Mesenteric fat pad (tissue), 1 donor: ENCODE measurements at places on chromosomes 13 and 19. TPM values are rescaled to one million over a fixed set of nuclear protein-coding genes. Genes with fewer than 3 reads are reported as not detected.

DNA sequence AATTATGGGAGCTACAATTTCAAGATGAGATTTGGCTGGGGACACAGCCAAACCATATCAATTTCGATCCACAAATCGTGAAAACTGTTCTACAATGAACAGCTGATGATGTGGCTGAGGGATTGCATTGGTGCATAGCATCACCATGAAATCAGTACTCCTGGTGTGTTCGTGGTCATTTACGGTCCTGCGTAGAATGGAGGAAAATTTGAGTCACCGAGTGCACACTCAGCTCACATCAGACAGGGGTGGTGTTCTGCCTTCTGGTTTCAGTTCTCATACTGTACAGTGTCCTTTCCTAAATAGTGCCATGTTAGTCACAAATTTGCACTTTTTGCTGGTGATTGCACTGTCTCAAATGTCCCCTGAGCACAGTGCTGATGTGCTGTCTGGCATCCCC lies 39.2 kb downstream of the MYH14 start:
- DNase-seq: no peak

Gene SRRM5
- total RNA-seq: 0.22 TPM

DNA sequence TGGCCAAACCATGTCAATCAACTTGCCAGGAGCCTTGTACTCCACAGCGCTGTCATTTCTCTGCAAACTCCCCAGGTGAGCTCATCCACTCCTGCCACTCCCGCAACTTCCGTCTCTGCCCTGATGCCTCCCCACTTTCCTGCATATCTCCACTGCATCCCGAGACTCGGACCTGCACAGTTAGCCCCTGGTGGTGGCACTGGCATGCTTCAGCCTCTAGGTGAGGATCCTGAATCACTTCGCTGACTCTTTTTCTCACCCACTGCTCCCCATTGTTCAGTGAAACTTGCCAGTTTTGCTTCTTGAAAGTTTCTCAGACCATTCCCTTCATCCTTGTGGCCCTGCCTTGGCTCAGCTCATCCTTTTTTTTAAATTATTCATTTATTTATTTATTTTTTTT lies 3.4 kb upstream of the CTU1 start:
- no peak for DNase-seq

DNA sequence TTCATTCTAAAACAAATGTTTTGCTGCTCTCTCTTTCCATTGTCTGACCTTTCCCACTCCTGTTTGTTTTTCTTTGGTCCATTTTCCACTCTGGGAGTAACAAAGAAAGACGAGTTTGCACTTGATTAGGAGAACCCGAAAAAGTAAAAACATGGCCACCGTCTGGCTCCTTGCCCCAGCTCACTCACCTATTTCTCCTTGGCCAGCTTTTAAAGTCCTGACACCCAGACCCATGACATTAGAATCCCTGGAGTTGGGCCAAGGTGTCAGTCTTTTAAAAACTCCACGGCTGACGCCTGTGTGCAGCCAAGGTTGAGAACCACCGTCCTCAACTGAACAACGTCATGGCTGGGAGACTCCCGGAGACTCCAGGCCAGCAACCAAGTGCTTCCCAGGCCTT lies 63.6 kb upstream of the FLT1 start:
- no peak for DNase-seq

Gene ALOX5AP
- total RNA-seq: 66.9 TPM

GRCh38 chr13:20069956-20070355 lies 90.9 kb downstream of the GJA3 start:
- no peak for DNase-seq

- no peak for DNase-seq
These were observed 100.2 kb upstream of the RFC3 start for GRCh38 chr13:33717775-33718174.

Gene IZUMO2
- total RNA-seq: not detected

GRCh38 chr13:73338389-73338788 lies 279.6 kb downstream of the KLF5 start:
- DNase-seq: no peak

Gene ZNF541
- total RNA-seq: 0.87 TPM

Gene IER2
- total RNA-seq: 229 TPM

GRCh38 chr13:100176801-100177400 lies 88.0 kb downstream of the PCCA start:
- DNase-seq: no peak

DNA sequence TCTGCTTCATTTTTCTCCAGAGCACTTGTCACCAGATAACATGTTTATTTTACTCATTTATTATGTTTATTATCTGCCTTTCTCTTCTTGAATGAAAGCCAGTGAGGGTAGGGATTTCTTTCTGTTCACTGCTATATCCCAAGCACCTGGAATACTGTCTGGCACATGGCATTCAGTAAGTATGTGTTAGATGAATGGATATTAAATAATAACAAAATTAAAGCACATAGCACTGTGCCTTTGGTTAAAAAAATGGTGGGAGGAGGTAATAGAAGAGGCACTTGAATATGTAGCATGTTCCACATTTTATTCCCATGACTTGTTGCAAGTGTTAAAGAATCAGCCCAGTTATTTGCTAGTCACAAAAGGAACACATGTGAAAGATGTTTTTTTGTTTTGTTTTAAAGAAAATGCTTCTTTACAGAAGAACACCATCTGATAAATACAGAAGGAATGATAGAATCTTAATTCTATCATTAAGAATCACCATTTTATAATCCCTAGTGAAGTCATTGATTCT lies 151.0 kb downstream of the DLEU7 start:
- no peak for DNase-seq

DNA sequence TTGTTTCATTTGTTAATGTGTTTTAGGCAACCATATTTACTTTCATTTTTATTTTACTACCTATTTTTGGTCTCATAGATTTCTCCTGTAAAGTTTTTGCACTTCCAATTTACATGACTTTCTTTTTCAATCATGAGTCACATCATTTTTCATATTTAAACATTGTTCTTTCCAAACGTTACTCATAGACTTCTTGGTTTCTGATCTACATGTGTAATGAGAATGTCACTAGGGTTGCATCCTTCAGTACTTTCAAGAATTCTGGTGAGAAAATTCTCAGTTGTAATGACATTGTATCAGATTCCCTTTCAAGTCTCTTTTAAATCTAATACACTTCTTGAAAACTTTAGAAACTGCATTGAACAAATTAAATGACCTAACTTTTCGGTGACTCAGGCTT lies 991.7 kb downstream of the EFNB2 start:
- no peak for DNase-seq

DNA sequence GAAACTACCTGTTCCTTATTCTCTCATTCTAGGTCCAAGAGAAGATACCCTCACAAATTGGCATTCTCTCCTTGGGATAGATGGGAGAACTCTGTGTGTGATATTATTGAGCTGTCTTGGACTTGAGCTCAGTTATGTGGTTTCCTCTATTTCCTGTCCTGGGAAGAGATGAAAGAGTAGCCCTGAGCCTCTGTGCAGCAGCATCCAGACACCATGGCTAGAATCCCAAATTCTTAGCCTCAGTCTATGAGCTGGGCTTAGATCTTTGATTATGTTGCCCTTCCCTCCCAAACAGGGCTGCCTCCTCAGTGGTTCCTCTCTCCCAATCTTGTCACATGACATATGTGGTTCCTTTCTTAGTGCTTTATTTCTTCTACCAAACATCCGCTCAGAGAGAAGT lies 290.7 kb downstream of the SPRY2 start:
- DNase-seq: no peak

DNA sequence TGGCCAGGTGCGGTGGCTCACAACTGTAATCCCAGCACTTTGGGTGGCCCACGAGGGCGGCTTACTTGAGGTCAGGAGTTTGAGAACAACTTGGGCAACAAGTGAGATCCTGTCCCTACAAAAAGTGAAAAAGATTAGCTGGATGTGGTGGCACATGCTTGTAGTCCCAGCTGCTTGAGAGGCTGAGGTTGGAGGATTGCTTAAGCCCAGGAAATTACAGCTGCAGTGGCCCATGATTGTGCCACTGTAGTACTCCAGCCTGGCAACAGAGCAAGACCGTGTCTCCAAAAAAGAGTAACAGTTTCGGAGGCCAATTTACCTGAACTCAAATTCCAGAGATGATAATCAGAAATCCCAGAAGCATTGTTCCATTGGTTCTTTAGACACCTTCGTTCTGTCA lies 4.4 kb downstream of the ZNF473 start:
- no peak for DNase-seq

Gene DENND1C
- total RNA-seq: 4.5 TPM

DNA sequence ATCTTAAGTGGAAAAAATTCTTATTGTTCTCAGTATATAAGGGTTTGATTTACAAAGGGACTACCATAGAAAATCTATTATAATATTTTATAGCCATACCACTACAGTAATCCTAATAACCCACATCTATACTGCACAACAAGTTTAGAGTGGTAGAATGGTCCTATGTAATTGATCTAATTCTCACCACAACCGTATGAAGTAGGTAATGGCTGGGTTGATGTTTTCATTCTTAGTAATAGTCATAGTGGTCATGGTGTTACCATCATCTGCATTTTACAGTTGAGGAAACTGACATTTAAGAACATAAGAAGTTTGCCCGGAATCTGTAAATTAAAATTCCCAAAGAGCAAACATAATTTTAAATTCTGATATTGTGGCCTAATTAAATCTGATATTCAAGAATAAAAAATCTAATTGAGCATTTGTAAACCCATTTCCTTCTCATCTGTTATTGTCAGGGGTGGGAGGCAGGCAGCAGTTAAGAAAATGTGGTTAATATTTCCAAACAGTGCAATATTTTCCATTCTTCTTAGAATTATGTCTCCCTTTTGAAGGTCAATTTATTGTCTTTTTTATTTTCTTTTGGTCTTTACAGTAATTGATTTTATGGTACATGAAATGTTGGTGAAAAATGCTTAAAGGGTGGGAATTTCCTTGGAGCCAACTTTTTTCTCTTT lies 65.6 kb downstream of the DHRS12 start:
- DNase-seq: no peak

- DNase-seq: no peak
These were observed 389.9 kb upstream of the PCDH9 start for GRCh38 chr13:67619995-67620380.

DNA sequence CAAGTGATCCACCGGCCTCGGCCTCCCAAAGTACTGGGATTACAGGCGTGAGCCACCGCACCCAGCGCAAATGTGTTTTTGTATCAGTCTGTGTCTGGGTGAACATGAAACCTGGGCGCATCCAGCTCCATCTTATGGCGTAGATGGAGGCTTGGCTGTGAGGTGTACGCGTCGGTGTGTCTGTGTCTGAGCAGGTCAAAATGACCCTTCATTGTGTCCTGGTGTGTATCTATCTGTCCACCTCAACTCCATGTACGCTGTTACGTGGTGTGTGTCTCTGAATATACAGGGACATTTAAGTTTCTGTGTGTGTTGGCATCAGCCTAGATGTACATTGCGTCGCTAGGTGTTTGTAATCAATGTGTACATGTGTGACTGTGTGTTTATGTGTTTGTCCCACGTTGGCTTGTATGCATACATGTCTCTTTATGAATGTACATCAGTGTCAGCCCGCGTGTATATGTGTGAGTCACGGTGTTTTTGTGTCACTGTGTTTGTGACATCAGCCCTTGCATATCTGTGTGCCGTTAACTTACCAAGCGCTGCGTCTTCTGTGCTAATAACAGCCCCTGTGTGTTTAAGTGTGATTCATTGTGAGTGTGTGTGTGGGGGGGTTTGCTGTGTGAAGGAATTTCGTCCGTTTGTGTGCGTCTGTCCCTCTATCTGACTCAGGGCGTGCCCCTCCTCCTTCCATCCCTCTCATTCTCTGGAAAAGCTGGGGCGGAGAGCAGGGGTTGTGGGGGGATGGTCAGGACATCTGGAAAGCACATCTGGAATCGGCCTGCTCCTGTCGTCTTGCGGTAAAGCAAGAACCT lies 6.4 kb downstream of the AXL start:
- DNase-seq: no peak

GRCh38 chr13:27419328-27419727 lies 5.1 kb upstream of the GTF3A start:
- no peak for DNase-seq

DNA sequence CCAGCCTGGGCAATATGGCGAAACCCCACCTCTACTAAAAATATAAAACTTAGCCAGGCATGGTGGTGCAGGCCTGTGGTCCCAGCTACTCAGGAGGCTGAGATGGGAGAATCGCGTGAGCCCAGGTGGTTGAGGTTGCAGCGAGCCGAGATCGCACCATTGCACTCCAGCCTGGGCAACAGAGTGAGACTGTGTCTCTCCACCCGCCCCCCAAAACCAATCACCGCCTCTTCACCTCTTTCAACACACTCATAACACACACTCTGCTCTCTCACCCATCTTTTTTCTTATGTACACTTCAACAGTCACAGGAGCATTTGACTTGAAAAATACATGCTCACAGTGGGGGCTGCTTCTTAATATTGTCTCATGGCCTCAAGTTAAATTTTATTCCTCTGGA lies 76.8 kb downstream of the ESD start:
- no peak for DNase-seq

Gene MBD3
- total RNA-seq: 65.0 TPM

DNA sequence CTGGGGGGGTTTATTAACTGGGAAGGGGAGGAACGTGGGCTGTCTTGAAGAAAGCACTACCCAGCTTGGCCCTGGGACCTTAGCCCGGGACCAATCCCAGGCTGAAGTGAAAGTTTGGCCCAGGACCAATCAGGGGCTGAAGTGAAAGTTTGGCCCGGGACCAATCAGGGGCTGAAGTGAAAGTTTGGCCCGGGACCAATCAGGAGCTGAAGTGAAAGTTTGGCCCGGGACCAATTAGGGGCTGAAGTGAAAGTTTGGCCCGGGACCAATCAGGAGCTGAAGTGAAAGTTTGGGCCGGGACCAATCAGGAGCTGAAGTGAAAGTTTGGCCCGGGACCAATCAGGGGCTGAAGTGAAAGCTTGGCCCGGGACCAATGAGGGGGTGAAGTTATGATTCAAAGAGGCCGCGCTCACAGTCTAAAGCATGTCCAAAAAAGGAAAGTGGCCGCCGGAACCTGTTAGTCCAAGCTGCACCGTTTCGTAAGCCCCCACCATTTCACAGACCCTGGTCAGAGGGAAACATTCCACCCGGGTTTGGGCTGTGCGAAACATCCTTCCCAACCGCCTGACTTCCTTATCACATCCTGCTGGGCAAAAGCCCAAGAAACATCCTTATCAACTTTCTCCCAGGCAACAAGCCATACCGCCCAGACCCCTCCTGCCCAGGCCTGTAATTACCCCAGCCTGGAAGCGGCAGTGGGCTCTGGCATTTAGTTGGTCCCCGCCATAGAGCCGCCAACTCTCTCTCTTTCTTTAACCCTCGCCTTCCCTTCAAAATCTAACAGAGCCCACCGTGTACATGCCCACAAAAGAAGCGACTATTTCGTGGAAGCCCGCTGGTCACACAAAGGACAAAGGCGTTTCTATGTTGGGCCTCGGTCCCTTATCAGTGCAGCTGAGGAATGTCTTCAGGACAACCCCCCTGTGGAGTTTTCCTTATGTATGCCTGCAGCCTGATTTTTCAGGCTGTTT lies 1.1 kb downstream of the ZNF850 start:
- DNase-seq: no peak

- DNase-seq: no peak
These were observed 5.0 kb upstream of the EML2 start for GRCh38 chr19:45643927-45644771.

DNA sequence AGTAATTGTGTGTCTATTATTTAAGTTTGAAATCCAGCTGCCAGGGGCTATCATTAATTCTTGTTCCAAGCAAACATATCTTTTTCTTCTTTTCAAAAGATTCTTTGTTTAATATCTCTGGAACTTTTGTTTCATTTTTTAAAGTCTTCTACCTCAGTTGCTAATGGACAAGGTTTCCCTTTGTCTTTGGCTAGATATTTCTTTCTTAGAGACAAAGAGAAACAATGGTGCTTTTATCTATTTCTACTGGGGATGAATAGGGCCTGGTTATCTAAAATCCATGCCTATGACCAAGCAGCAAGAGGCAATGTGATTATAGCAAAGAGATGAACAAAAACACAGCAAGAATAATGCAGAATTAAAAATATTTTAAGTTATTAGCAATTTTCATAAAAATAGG lies 661.3 kb upstream of the KLF12 start:
- DNase-seq: no peak
